ENCODE measurements at places on chromosomes 16 and 17.

- DNase-seq: no peak
Measured at GRCh38 chr17:30251931-30252330, 16.4 kb upstream of the SLC6A4 start.

DNA sequence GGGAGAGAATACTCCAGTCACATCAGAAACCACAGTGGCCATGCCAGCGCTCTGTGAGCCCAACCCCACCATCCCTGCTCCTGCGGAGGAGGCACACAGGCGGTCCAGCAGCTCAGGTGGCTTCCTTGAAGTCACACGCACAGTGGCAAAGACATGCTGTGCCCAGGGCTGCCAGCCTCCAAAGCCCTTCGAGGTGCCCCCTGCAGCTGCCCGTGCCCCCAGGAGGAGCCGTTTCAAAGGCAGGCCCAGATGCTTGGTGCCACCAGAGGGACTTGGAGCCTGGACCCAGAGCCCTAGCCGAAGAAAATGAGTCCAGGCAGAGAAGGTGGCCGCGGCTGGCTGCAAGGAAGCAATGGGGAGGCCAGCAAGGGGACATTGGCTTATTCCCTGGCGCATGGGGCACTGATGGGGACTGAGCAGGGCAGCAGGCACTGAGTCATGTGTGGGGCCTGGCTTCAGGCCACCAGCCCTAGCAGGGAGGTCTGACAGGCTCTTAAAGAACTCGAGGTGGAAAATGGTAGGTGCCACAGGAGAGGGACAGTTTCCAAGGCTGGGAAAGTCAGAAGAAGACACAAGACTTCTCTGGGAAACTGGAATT lies 17.2 kb upstream of the CACNG1 start:
- DNase-seq: no peak

DNA sequence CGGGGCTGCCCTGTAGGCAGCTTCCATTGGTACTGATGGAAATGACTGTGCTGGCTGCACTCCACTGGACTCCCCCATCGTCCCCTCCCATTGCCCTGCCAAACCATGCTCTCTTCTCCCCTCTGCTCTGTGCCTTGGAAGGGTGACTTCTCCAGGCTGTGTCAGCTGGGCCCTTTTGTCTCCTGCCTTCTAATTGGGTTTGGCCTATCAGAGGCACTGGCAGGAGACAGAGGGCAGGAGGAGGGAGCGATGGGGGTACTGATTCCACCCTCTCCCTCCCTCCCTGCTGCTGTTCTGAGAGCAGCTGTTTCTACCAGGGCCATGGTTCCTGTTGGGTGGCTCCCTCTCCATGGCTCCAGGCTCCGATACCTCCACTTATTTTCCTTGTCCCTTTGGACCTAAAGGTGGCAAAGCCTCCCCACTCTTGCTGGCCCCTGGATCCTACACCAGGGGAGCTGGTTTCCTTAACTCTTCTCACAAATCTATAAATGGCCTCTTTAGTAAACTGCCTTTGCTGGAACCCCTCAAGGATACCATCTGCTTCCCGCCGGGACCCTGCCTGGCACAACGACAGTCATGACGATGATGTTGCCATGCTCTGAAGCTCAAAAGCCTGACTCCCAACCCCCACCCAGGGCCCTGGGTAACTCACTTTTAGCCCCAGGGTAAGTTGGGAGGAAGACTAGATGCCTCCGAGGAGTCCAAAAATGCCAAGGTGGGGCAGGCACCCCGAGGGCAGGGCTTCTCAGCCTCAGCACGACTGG lies 123.8 kb upstream of the RPL38 start:
- no peak for DNase-seq

- peak; percentile 30 for DNase-seq
Measured at GRCh38 chr17:72977771-72978417, 114.6 kb downstream of the SLC39A11 start.

DNA sequence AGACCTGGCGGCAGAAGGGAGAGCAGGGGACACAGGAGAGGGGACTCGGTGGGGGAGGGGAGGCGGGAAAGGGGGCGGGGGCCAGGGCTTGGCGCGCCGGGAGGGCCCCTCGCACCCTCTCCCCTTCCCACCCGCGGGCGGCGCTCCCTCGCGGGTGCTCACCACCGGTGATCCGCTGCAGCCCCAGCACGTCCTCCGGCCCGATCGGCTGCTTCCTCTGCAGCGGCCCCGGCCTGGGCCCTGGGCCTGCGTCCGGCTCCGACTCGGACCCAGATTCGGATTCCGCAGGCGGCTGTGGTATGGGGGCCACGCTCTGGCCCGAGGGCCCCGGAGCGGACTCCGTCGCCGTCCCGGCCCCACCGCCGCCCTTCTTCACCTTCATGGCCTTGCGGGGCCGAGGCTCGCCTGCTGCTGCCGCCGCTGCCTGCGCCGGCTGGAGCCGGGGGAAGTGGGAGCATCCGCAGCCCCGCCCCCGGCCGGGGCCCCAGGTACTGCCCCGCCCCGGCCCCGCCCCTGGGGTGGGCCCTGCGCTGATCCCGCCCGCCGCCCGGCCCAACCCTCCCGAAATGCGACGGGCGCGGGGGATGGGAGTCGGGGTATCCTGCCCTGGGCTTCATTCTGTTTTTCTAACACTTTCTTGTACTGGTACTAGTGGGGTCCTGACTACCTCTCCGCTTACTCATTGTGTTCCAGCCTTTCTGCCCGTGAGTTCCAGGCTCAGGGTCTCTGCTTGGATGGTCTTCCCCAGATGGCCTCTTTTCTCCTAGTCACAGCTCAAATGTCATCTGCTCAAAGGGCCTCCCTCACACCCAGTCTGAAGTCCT lies at the start of gene UNC119:
Gene UNC119, minus strand, starts transcription at position 449 of the 824 bp plus-strand sequence. Its CDS starts 67 bp downstream, at position 382.
- DNase-seq: peak; percentile 92

GRCh38 chr16:72620348-72620747 lies 427.6 kb downstream of the ZFHX3 start:
- DNase-seq: no peak

- DNase-seq: peak; percentile 66
Measured at GRCh38 chr17:7014995-7015958, 2.9 kb downstream of the RNASEK start.

- no peak for DNase-seq
Measured at GRCh38 chr17:72461757-72462156, 340.9 kb downstream of the SOX9 start.
